ENCODE measurements at places on chromosomes 2 and 18. TPM values are rescaled to one million over a fixed set of nuclear protein-coding genes. Genes with fewer than 3 reads are reported as not detected.

Gene UGT1A6
- not detected for total RNA-seq

Gene EGR4
- total RNA-seq, result not detected

Gene PRKCE
- 5.9 TPM for total RNA-seq

Gene VWC2L
- not detected for total RNA-seq

Gene DCDC2C
- not detected for total RNA-seq

Gene ARL6IP6
- 12.3 TPM for total RNA-seq

Gene NAT8
- not detected for total RNA-seq

Gene KLHL14
- total RNA-seq, result not detected

Gene MYOM1
- 0.73 TPM for total RNA-seq

Gene DNAH7
- 0.12 TPM for total RNA-seq

Gene KCTD1
- 10.1 TPM for total RNA-seq

Gene STARD6
- not detected for total RNA-seq

Gene CSRNP3
- total RNA-seq, result 2.7 TPM

Gene ECEL1
- total RNA-seq, result not detected

Gene ABCG5
- not detected for total RNA-seq

Gene ADAM23
- 5.7 TPM for total RNA-seq

All from cardiac ventricle fibroblast (primary cell).